H9 (cell line): ENCODE measurements at places on chromosomes 12 and 14.

DNA sequence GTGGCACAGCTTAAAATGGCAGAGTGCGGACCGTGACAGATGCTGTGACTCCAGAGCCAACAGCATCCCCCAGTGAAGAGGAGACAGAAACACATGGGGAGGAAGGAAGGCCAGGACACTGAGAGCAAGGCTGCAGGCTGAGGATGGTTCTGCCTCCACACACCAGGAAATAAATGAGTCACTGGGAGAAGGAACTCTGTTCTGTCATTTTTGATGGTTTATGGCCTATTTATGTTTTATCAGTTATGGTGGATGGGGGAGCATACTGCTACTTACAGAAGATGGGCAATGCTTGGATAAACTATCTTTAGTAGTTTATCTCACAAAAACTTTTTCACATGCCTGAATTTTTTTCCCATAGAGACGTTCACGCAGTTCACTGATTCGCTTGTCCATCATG, 33.8 kb downstream of the ZFYVE21 start:
- DNase-seq = no peak

GRCh38 chr14:105474483-105475268, at the start of gene CRIP2:
TSS of gene CRIP2 (plus strand) at chr14:105474821. CDS start at chr14:105474863, 42 bp downstream.
- no peak for DNase-seq

- no peak for DNase-seq
These were observed 1340.9 kb upstream of the TMEM132C start for GRCh38 chr12:126926023-126926594.

- no peak for DNase-seq
These were observed 12.8 kb downstream of the CHURC1 start for GRCh38 chr14:64927031-64927430.

GRCh38 chr12:53759261-53759660, 7.5 kb upstream of the CISTR start:
- no peak for DNase-seq
